Jurkat, Clone E6-1 (cell line): ENCODE measurements at places on chromosomes 16 and 17.

- no peak for DNase-seq
Observed at GRCh38 chr17:4136373-4136772, 6.5 kb downstream of the ZZEF1 start.

- no peak for DNase-seq
Observed at GRCh38 chr16:84847564-84848355, 28.0 kb downstream of the CRISPLD2 start.

GRCh38 chr16:79379095-79379494, 221.4 kb downstream of the MAF start:
- DNase-seq, result no peak

DNA sequence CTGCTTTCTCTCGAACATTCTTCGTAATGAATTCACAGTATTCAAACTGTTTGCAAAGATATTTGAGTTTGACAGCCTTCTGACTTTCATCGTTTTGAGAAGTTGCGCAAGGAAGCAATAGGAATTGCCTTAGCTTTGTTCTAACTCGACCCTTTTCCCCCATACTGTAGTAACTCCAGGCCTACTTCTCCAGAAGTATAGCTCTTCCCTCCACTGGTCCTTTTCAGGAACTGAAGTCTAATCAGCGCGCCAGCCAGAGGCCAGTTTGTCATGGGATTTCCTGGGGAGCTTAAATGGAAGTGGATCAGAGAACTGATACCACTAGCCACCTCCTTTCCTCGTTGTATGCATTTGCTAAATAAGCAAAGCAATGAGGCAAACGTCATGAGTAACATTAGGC, 27.9 kb downstream of the CDR2 start:
- no peak for DNase-seq

DNA sequence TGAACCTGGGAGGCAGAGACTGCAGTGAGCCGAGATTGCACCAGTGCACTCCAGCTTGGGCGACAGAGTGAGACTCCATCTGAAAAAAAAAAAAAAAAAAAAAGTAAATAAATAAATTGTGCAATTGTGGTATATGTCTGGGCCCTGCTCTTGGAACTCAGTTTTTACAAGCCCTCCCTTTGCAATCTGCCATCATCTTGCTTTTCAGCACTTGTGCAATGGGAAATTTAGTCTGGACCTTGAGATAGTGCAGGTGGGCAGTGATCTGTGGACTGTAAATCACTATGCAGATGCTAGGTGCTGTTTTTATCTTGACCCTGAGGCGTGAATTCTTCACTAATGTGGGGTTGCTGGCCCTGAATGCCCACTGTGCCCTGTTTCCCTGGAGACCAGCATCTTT, 6.5 kb upstream of the RAP1GAP2 start:
- no peak for DNase-seq

DNA sequence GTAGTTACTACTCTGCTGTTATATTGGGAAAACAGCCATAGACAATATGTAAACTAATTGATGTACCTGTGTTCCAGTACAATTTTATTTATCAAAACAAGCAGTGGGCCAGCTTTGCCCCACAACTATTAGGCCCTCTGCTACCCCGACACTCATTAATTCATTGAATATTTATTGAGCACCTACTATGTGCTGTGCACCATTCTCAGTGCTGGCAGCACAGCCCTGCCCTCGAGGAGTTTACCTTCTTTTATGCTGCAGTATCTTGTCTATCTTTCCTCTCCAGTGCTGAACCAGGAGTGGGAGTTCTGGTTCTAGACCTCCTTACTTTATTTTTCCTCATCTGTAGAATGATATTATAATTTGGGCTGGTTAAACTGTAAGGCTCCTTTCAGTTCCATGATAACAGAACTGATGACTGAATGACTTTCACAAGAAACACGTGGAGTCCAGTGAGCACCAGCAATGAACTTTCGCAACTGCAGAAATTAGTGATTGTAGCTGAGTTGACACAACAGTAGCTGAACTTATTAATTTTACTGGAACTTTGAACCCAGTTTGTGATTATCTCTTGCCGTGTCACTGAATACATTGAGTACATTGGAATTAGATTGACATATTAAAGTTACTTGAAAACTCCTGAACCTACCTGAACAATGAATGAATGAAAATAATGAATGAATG, 2.4 kb downstream of the GOSR2 start:
- DNase-seq, result no peak

DNA sequence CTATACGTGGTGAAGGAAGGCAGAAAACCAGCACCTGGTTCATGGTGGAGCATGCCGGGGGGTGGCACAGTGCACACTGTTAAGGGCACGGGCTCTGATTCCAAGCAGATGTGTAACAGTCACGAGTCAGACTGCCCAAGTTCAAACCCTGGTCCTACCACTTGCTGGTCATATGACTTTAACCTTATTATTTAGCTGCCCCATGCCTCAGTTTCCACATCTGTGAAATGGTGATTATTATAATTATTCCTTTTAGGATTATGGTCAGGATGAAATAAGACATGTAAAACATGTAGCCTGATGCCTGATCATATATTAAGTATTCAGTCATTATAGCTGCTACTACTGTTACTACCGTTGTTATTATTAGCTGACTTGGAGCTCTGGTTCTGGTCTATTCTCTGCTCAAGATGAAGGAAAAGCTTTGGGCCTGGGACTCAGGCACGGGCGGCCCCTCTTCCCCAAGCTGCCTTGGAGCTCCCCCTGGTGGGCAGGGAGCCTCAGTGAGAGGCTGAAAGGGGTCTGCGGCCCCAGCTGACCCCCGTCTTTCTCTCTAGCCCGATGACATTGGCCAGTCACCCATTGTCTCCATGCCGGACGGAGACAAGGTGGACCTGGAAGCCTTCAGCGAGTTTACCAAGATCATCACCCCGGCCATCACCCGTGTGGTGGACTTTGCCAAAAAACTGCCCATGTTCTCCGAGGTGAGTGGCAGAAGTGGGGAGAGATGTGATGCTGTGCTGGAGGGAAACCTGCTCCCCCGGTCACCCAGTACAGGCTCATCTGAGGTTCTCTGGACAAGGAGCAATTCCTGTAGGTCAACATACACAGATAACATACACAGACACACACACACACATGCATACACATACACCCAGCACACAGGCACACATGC, 14.0 kb downstream of the NR1D1 start:
- no peak for DNase-seq

DNA sequence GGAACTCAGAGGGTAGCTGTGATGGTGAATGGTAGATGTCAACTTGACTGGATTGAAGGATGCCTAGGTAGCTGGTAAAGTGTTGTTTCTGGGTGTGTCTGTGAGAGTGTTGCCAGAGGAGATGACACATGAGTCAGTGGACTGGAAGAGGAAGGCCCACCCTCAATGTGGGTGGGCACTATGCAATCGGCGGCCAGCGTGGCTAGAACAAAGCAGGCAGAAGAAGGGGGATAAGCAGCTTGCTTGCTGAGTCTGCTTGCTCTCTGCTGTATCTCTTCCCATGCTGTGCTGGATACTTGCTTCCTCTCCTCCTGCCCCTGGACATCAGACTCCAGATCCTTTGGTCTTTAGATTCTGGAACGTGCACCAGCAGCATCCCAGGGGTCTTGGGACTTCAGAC, 128.1 kb downstream of the AIPL1 start:
- no peak for DNase-seq

DNA sequence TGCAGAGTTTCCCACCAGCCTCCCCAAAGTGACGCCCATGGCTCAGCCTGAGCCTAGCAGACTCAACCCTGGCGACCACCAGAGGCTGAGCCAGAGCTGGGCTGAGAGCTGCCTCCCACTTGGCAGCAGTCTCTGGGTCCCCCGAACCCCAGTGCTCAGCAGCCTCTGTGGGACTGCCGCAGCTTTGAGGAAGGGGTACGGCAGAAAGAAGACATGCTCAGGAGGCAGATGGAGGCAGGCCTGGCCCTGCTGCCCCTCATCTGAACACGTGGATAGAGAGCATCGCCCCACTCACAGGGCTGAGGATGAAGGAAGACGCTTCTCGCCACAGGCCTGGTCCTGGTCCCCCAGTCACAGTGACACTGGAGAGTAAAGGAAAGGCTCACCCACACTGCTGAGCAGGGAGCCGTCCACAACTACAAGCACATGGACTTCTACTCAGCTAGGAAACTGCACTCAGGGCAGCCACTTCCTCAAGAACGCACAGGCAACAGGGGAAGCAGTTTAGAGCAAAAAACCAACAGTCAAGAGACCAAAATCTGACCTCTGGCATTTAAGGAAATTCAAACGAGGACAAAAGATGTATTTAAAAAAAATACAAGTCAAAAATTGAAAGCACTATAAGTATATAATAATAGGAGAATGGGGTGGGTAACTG, 45.2 kb upstream of the GSG1L start:
- no peak for DNase-seq

DNA sequence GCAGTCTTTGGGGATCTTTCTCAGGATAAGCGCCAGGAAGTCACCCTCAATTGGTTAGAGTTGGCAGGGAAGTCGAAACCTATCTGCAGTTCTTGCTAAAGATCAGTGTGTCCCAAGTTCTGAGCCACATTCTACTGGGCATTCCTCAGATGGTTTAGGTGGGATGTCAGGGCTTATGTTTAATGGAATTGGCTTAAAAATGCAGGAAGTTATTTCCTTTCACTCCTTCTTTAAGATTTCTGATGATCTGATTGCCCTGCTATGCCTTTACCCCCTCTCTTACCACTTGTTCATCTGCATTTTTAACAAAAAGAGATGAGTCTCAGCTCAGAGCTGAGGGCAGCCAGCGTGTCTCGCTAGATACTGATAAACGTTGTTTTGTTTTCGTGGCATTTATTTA, 30.8 kb downstream of the FOXL1 start:
- DNase-seq, result no peak

DNA sequence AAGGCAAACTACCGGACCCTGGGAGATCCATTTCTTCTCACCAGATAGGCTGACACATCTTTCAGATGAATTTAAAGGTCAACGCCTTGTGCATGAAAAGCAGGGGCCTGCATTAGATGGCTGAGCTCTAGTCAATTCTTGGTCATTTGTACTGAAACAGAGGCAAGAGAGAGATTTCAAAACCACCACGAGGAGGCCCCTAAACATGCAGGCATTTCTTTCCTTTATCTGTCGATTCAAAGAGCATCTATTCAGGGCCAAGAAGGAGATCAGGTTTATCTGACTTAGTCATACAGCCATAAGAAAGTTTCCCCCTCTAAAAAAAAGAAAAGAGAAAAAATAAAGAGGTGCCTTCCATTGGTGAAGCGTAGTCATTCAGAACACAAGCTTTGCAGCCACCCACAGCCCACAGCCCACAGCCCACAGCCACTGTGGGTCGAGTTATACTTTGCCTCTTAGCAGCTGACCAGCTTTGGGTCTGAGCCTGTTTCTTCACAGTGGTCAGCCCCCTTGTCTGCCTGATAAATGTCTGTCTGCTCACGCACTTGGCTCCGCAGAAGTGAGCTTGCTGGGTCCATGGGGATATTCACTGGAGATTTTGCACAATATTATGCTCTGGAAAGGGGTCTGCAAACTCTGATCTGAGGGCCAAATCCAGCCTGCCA, 207.5 kb downstream of the CDH13 start:
- DNase-seq, result no peak

DNA sequence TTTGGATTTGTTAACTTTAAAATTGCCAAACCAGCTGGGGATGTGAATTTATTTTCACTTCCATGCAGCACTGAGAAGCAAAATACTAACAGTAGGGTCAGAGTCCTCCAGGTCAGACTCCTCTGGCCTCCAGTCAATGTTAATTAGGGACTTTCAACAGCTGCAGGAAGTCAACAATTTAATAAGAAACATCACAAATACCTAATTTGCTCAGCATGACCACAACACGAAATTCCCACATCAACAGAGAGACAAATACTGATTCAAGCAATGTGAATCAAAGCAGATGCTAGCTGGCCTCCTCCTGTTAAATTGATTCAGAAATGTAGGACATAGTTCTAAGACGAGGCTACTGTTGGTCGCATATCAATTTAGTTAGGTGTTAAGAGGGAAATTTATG, 111.7 kb downstream of the ABCA8 start:
- no peak for DNase-seq

DNA sequence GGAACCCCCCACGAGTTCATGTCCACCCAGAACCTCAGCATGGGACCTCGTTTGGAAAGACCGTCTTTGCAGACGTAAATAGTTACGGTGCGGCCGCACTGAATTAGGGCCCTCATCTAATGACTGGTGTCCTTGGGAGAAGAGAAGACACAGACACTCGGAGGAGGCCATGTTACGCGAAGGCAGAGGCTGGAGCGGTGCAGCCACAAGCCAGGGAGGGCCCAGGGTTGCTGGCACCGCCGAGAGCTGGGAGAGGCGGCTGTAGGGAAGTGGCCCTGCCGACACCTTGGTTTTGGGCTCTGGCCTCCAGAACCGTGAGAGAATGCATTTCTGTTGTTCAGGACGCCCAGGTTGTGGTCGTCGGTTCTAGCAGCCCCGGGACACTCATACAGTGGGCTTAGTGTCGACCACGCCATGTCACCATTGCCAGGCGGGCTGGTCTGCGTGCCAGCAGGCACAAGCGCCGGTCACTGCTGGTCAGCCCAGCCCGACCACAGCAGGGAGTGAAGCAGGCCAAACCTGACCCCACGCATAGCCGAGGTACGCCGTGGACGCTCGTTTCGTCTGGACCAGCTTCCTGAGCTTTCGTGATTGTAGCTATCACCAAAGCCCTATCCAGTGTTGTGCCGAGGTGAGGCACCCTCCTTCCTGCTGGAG, 10.7 kb upstream of the WDR45B start:
- no peak for DNase-seq

DNA sequence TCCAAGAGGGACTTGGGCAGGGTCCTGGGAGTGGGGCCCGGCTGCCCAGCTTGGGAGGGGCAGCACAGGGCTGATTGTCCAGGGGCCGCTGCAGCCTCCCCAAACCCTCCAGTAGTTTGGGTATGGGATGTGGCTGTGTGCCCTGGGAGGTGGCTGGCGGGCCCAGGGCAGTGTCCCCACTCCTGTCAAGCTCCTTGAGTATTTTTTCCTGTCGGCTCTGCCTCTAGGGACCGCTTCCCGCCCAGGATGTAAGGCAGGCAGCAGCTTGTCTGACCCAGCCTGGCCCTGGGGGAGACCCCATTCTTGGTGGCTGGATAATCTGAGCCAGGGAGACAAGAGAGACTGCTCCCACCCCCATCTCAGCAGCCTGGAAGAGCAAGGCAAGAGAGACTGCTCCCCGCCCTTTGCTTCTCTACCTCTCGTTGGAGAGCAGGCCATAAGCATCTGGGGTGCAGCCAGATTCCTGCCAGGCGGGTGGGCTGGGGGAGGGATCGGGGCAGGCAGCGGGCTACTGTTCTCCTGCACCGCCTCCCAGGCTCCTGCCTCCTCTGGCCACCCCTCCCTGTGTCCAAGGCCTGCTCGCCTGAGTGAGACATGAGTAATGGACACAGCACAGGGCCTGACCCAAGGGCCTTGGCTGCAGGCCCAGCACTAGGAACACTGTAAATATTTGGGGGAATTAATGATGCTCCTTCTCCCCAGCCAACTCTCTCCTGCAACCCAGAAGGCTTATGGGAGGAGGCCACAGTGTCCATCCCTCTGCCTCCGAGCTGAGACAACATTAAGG, 18.4 kb upstream of the ITGA3 start:
- no peak for DNase-seq

DNA sequence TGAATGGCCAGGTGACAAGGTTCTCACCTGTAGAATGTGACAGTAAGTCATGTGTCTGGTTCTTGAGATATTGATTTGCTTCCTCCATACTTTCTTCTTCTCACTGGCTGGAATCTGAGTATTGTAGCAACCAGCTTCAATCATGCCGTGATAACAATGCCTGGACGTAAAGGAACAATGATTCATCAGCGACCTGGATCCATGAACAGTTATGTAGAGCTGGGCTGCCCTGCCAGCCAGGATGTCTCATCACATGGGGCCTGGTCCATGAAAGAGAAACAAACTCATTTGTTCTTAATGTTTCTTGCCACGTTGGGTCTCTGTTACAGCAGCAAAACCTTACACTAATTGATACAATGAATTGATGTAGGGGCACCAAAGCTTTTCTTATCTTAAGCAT, 627.2 kb downstream of the TOX3 start:
- DNase-seq, result no peak

- no peak for DNase-seq
Observed at GRCh38 chr17:65902155-65902554, 289.8 kb downstream of the CEP112 start.
